ENCODE measurements at places on chromosomes 7 and 10.

GRCh38 chr10:133530506-133530905, 3.3 kb downstream of the CYP2E1 start:
- no peak for DNase-seq

DNA sequence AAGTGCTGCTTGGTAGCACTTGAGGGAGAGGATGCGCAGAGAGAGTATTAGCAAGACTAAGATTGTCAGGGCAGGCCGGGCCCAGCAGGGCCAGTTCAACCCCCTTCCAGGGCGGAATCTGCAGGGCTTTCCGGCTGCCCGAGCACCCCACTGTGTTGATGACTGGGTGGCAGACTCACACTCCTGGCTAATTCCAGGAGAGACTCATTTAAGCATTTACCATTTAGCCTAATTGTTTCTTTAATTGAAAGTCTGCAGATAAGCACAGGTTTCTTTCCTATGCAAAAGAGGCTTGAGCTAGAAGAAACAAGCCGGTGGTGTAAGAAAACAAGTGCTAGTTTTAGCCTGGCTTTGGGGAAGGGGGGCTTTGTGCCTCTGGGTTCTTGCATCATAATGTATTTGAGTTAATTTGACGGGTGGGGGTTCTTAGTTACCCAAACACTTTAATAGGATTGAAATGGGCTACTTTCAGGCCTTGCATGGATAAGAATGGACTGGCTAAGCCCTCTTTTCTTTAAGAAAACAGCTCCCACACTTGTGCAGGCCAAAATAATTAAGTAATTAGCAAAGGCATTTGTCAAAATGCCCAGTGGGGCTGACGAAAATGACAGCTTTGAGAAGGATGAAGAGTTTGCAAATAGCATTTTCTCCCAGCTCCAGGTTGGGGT, 201.3 kb downstream of the MYOF start:
- DNase-seq = no peak

DNA sequence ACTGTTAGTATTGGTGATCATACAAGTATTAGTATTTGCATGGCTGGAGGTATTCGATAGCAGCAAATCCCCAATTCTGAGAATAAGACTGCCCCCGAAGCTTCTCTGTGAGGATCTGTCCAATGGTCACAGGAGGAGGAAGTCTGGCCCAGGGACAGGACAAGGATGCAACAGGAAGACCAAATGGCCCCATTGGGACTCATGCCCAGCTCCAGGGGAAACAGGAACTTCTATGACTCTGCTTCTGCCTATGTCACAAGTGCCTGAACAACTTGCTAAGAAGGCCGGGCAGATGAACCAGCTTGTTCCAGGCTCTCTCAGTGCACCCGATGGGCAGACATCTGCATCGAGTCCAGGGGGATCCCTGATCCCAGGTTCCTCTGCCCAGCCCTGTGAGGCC, 172.0 kb upstream of the GRB10 start:
- no peak for DNase-seq

GRCh38 chr7:79854621-79855020, 280.0 kb upstream of the GNAI1 start:
- DNase-seq = no peak

DNA sequence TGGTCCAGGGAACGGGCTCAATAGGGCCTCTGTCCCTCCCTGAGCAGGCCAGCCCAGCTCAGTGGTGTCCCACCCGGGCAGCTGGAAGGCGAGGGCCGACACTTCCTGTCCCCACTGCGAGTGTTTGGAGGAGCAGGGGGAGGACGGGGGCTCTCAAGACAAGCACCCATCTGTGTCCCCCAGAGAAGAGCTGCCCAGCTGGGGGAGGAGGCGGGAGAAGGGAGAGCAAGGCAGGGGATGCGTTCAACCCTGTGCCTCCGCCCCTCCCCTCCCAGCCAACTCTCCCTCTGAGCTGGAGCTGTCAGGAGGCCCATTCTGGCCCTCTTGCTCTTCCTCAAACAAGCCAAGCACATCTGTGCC, 35.7 kb downstream of the ZCCHC24 start:
- no peak for DNase-seq

DNA sequence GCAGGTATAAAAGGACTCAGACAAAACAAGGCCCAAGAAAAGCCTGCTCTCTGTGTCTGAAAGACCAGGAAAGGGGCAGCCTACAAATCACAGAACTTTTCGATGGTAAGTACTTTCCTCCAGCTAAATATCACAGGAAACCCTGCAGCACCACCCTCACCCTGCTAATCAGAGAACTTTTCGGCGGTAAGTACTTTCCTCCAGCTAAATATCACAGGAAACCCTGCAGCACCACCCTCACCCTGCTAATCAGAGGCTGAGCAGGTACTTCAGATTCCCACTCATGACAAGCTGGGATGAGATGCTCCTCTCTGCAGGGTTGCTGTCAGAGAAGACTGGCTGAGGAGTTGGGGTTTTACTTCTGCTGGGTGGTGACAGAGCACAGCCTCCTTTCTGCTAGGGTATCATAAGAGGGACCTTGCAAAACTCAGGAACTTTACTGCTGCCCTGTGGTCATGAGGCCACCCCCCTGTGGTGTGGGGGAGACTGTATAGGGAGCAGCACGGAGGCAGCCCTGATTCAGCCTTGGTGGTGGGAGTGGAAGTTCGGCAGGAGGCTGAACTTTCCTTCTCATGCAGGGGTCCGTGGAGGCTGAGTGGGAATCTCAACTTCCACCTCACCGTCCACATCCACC, 7.2 kb downstream of the WDR37 start:
- DNase-seq = no peak

GRCh38 chr7:139830782-139831501, 1.9 kb downstream of the TBXAS1 start:
- DNase-seq = no peak

DNA sequence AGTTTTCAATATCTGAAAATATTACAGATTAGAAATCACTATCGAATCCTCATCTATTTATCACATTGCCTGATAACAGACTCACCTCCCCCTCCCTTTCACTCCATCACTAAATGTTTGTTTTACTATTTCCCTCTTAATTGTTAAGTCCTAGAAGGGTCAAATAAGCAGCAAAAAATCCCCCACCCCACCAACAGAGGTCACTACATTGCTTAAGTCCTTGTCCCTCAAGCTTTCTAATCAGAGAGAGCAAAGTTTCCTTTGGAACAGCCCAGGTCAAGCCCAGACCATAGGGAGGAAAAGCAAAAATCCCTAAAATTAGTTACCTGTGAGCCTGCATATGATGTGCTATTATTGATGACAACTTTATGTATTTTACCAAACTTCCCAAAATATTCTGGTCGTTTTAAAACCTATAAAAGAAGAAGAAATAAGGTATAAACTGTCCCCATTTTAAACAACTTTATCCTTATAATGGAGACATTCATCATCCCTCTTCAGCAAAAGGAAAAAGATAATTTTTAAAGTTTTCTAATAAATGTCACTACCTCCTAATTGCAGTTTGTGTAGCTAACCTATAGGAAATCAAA, 95.0 kb downstream of the CNOT4 start:
- DNase-seq = no peak

GRCh38 chr10:27783660-27784059, 38.0 kb upstream of the MKX start:
- DNase-seq = no peak

DNA sequence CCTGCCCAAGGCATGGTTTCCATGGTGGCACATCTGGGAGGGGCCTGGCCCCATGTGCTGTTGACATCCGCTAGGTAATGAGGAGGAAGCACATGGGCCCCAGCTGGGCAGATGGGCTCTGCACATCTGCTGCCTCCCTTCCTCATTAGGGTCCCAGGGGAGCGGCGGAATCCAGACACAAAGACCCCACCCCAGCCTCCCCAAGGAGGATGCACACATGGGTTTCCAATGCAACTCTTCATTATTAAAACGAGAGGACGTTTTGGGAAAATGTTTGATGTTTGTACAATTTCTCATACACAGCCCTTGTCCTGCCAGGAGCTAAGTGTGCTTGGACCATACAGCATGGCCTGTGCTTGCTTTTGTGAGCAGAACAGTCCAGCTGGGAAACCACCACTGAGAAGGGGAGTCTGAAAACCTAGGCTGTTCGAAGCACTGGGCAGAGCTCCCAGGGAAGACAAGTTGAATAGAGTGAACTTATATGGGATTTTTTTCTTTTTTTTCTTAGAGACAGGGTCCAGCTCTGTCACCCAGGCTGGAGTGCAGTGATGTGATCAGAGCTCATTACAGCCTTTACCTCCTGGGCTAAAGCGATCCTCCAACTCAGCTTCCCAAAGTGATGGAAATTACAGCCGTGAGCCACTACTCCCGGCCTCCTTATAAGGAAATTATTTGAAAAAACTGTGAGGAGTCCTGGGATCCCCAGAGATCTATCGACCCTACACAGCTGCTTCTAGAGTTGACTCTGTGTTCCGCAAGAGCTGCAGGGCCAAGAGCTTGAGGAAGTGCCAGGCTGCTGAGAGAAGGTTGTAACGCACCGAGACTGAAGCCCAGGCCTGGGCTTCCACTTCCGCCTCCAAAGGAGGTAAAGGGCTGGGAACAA, 23.4 kb downstream of the FAM107B start:
- DNase-seq = no peak

- no peak for DNase-seq
Measured at GRCh38 chr10:59448616-59449015, 86.3 kb upstream of the FAM13C start.

DNA sequence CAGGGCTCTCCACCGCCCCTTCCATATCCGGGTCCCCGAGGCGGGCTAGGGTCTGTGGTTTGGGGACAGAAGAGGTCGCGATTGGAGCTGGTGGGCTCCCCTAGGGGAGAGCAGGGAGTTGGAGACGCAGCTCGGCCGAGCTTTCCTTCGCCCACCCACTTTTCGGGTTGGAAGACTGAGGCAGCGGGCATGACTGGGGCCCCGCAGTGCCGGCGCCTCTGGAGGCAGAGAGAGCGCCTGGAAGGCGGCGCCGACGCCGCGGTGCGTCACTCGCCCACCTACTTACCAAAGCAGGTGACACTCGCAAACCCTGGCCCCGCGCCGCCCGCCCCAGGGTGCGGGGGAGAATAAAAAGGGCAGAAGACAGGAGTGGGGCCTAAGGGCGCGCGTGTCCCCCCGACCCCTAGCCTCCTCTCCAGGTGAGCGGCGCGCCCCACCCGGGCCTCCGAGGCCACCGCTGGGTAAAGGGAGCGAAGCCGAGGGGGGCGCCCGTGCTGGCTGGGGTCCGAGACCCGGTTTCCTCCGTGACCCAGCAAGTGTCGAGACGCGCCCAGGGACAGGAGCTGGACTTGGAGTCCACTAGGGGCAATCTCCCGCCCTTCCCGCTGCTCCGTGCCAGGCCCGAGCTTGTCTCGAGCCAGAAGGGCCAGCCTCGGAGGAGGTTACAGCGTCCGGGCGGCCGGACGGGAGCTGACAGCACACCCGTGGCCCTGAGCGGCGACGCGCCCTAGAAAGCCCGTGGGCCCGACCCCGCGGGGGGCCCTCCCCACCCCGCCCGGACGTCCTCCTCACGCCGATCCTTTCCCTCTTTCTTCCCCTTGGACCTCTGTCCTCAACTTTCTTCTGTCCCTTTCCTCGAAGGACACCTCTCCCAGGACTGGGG, 34.4 kb upstream of the GRID1 start:
- DNase-seq = no peak
